GM06990 (cell line): ENCODE measurements at places on chromosomes 7 and 10.

DNA sequence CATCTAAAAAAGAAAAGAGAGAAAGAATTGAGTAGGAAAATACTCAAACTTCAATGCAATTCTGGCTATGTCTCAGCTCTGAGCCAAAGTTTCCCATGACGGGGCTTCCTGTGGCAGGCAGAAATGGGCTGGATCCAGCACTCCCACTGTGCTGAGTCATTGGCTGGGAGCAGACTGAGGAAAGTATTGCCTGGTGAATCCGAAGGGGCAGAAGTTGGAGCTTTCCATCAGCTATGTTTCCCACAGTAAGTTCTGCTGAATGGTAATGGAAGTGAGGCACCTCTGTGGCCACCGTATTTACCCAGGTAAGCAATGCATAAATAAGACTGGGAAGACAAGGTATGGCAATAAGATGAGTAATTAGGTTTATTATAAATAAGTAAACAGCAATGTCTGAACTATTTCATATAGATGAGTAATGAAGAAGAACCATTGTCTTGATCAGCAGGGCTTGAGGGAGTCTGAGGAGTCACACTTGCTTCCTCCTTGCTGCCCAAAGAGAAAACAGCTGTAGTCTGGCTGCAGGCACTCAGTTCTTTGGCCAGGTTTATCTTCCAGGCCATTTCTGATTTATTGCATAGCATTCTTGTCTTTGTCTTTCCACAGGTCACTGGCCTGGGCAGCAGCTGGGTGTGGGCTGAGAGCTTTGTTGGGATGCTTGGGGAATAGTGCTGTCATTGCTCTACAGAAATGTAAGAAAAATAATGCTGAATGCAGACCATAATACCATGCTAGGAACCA lies 255.3 kb downstream of the DNAJB9 start:
- no peak for DNase-seq

DNA sequence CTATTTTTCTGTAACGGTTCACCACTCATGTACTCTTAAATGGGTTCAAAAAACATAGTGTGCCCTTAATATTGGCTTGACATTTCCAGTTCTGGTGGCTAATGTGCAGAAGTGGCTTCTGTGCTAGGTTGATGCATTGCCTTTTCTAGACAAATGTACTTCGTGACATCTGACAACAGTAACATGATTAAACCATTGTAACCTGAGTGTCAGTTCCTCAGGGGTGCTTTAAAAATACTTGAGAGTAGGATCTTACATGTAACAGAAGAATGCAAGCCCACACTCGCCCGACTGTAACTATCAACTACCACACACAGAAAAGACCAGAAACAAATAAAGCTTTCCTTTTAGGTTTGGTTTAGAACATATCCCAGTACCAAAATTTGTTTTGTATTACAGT lies 393.4 kb upstream of the NFE2L3 start:
- no peak for DNase-seq

- no peak for DNase-seq
These were observed 34.3 kb downstream of the TPST1 start for GRCh38 chr7:66239467-66239856.

DNA sequence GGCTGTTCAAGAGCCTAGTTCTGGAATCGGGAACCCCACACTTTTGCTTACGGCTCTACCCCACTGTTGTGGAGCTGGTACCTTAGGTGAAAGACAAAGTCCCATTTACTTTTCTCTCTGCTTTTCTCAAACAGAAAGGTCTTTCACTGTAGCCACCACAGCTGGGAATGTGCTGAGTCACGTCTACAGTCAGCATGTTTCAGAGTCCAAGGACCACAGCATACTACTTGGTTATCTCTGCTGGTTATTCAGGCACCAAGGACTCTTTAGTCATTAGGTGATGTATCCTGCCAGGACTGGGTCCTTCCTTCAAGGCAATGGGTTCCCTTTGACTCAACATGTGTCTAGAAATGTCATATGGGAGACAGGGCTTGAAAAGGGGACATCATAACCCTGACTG lies 266.8 kb upstream of the STEAP1 start:
- no peak for DNase-seq

DNA sequence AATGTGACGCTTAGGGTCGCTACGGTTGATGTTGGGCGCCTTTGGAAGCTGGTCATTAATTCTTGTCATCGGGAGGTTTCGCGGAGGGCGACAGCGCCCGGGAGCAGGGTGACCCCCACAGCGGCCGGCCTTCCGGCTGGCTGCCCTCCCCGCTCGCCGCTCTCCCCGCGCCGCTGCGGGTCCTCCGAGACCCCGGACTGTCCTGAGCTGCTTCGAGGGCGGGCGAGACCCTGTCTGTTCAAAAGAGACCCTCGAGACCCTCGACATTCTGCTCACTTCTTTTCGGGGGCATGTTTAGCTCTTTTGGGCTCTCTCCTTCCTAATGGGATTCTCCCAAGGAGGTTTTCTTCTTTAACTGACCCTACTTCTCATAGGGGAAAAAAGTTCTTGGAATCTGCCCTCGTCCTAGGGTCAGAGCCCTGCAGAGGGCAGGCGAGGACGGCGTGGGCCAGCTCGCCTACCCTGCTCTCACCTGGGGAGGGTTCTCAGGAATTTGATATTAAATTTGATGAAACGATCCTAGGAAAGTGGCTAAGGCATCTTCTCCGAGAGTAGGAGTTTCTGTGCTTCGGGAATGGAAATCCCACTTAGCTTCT lies 257.0 kb downstream of the OTUD1 start:
- no peak for DNase-seq

DNA sequence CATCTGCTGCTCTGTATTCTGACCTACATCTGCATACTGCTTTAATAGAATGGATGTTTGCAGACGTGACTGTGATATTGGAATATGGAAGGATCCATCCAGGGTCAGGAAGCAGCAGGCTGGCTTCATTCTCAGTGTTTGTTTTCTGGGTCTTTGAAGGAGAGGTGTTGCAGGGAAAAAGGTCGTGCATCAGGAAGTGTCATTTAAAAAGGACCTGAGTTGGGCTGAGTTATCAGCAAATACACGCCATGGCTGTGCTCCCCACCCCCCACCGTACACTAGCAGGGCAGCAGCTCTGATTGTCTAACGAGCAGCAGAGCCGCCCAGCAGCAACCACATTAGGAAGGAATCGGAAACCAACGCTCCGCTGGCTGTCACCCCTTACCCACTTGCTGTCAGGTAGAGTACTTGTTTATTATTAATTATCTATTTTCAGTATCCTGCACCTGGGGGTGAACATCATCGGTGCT lies 63.1 kb upstream of the STEAP1B start:
- DNase-seq, result no peak

DNA sequence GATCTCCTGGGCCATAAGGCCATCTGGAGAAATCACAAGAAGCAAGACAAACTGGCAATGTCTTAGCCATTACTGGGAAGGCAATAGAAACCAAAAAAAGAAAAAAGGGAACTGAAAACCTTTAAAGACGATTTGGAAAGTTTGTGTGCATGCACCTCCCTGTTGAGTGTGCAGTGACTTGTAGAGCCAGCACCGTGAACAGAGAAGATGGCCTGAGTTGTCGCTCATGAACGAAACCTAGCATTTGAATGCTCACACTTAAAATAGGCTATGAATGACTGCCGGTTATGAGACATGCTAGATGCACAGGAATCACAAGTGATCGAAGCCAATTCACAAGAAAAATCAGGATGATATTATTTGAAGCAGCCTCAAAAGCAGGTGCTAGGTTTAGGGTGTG lies 151.3 kb upstream of the ADO start:
- peak; percentile 72 for DNase-seq

DNA sequence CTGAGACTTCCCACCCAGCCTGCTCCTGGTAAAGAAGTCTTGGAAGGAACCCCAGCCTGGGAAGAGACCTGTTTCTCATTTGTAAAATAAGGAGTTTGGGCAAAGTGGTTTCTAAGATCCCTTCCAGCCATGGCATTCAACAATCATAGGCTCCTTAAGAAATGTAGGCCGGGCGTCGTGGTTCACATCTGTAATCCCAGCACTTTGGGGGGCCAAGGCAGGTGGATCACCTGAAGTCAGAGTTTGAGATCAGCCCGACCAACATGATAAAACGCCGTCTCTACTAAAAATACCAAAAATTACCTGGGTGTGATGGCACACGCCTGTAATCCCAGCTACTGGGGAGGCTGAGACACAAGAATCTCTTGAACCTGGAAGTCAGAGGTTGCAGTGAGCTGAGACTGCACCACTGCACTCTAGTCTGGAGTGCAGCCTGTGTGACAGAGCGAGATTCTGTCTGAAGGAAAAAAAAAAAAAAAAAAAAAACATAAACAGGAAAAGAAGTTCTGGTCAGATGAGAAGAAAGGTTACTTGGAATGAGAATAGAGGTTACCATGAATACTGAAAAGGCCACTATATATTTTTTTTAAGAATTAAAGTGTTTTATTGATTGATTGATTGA lies 15.9 kb downstream of the DLG5 start:
- DNase-seq, result no peak

DNA sequence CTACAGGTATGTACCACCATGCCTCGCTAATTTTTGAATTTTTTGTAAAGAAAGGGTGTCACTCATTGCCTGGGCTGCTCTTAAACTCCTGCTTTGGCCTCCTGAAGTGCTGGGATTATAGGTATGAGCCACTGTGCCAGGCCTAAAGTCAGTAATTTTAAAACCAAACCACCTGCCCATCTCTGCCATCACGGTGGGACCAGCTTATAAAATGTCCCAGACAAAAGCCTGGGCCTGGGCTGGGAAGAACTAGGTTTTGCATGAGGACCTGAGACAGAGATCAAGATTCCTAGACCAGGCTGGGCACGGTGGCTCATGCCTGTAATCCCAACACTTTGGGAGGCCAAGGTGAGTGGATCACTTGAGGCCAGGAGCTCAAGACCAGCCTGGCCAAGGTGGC lies 395.6 kb downstream of the CALN1 start:
- DNase-seq, result no peak

DNA sequence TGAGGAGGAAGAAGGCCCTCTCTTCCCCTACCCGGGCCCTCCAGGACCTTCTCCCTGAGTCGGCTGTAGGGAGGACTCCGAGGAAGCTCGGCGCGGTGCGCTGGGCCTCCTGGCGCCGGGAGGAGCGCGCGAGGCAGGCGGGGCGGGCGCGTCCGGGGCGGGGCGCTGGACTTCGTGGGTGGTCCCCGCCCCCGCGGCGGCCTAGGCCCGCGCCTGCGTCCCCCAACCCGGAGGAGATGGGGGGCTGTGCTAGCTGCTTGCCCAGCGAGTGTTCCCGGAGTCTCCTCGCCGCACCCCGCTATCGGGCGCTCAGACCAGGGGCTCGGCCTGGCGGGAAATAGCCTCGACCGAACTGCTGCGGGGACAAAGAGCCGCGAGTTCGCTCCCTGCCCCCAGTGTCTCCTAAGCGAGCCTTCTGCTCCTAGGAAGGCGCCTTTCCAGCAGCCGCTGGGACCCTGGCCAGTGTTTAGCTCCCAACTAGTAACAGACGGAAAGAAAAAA lies 19.2 kb upstream of the SMO start:
- peak; percentile 72 for DNase-seq

- DNase-seq, result no peak
These were observed 199.3 kb downstream of the PRKG1 start for GRCh38 chr10:51273574-51273973.

DNA sequence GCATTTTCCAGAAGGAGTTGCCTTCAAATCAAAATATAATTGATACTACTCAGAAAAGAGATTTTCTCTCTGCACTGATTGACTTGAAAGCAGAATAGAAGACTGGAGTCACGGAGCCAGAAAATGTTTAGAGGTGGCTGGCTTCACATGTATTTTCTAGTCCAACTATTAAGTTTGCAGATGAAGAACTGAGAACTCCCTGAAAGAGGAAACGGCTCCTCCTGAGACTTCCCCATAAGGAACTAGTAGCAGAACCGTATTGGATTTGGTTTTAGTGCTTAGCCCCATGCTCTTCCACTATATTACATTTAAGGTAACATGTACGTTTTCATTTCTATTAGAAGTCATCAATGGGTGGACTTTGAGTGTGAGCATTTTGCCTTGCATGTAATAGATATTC lies 946.3 kb downstream of the CNTNAP2 start:
- no peak for DNase-seq

DNA sequence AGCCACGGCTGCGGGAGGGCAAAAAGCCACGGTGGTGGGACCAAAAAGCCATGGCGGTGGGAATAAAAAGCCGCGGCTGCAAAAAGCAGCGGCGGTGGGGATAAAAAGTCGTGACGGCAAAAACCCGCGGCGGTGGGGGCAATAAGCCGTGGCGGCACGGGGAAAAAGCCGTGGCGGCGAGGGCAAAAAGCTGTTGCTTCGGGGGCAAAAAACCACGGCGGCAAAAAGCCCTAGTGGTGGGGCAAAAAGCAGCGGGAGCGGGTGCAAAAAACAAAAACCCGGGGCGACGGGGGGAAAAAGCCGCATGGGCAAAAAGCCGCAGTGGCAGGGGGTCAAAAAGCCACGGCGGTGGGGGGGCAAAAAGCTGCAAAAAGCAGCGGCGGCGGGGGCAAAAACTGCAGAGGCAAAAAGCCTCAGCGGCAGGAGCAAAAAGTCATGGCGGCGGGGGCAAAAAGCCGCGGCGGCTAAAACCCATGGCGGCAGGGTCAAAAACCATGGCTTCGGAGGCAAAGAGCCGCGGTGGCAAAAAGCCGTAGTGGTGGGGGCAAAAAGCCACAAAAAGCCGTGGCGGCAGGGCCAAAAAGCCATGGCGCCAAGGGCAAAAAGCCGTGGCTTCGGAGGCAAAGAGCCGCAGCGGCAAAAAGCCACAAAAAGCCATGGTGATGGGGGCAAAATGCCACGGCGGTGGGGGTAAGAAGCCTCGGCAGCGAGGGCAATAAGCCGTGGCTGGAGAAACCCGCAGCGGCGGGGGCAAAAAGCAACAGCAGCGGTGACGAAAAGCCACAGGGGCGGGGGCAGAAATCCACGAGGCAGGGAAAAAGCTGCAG lies 525.8 kb downstream of the ZNF33B start:
- DNase-seq, result no peak

GRCh38 chr10:96374985-96375830 lies 16.4 kb upstream of the OPALIN start:
- peak; percentile 75 for DNase-seq

- no peak for DNase-seq
These were observed 279.5 kb upstream of the AKR1E2 start for GRCh38 chr10:4546500-4546899.

- no peak for DNase-seq
These were observed 35.8 kb upstream of the MAP3K8 start for GRCh38 chr10:30398193-30398592.
